ENCODE measurements at places on chromosomes 4 and X.

GRCh38 chrX:106331606-106332005, 163.5 kb downstream of the PWWP3B start:
- DNase-seq = no peak

DNA sequence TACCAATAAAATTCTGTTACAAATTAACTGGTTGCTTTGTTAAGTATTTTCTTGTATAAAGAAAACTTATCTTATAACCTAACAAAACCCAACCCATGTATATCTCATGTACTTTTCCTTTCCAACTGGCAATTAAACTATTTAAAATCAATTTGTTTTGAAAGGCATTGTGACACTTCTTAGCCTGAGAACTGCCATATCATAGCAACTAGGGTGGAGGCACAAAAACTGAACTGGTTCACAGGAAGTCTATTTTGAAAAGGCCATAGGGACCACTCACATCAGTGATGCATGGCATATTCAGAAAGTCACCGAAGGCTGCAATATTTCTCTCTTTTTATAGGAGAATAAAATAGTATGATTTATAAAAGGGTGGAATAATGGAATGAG, 40.5 kb upstream of the ARSJ start:
- DNase-seq = no peak

- DNase-seq = no peak
Observed at GRCh38 chrX:53086464-53086863, 4.3 kb downstream of the TSPYL2 start.

DNA sequence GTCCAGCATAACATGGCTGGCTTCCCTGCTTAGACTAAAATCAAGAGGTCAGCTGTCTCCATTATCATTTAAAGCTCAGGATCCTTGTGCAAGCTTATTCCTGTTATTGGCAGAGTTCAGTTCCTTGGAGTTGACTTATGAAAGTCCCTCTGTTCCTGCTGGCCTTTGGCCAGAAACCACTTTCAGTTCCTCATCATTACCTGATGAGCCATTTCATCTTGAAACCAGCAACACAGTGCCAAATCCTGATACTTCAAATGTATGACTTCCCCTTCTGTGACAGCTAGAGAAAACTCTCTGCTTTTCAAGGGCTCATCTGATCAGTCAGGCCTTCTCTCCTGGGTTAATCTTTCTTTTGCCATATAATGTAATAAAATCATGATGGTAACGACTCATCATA, 110.6 kb upstream of the FSTL5 start:
- no peak for DNase-seq

GRCh38 chr4:128853741-128854140, 44.2 kb downstream of the JADE1 start:
- DNase-seq = no peak

GRCh38 chrX:20352935-20353336, 86.2 kb upstream of the RPS6KA3 start:
- no peak for DNase-seq

DNA sequence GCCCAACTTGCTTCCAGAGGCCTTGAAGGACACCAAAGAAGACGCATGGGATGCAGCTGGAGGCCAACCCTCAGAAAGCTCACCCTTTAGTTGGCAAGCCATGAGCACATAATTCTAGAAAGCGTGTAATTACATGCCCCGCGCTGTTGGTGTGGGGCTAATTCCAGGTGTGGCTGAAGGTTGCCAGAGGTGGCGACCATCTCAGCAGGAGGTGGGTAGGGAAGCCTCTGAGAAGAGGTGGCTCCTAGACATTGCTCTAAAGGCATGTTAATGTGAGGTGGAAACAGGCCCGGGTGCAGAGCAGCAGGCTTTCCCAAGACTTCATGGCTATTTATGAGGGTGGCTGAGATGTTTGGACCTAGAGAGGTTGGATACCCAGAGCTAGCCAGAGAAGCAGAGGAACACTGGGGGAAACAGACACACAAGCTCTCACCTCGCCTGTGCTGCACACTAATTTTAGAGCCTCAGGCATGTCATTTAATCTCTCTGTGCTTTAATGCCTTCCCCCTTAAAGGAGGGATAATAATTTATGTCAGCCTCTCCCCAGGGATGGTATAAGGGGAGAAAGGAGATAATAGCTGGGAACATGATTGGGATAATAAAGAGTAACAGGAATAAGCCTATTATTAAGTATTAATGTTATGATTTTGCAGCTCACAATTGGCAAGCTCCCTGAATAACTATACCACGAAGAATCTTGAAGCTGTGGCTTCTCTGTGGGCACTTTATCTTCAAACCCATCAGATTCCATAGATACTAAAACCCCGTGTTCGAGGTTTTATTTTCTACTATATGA, 60.0 kb upstream of the HELT start:
- DNase-seq = no peak

DNA sequence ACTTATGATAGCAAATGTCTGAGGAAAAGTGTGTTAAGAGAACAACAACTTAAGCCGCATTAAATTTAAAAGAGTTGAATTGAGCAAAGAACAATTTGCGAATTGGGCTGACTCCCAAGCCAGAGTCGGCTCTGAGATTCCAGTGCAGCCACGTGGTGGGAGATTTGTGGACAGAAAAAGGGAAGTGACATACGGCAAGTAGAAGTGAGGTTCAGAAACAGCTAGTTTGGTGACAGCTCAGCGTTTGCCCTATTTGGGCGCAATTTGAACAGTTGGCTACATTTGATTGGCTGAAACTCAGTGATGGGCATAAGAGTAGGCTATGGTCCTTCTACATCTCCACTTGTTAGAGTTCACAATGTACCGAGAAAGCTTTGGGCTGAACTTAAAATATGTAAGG, 124.0 kb downstream of the PRKX start:
- no peak for DNase-seq

GRCh38 chrX:1440506-1440905, 12.2 kb downstream of the ASMTL start:
- no peak for DNase-seq

GRCh38 chrX:52082578-52082977, 13.6 kb upstream of the MAGED4B start:
- DNase-seq = no peak

DNA sequence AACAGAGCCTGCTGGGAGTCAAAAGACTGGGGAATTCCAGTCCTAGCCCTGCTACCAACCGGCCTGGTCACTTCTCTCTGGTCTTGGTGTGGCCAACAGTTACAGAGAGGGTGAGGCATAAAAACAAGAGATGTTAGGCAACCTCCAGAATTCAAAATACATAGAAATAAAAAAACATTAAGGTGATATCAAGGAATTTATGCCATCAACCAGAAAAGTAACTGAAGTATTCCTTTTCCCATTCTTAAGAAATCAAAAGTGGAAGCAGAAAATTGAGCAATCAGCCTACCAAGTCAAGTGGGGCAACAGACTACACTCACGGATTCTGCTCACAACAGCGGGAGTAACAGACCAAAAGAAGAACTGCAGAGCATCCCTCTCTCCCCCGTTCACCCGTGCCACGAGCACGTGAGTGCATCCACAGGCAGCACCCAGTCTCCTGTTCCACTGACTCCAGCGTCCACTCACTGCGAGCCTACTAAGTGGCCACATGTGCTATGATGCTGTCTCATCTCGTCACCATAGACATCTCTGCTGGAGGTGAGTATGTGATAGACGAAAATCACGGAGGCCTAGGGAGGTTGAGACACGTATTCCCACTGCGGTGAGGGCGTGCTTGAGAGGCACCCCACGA, 29.3 kb downstream of the AFAP1 start:
- DNase-seq = no peak

DNA sequence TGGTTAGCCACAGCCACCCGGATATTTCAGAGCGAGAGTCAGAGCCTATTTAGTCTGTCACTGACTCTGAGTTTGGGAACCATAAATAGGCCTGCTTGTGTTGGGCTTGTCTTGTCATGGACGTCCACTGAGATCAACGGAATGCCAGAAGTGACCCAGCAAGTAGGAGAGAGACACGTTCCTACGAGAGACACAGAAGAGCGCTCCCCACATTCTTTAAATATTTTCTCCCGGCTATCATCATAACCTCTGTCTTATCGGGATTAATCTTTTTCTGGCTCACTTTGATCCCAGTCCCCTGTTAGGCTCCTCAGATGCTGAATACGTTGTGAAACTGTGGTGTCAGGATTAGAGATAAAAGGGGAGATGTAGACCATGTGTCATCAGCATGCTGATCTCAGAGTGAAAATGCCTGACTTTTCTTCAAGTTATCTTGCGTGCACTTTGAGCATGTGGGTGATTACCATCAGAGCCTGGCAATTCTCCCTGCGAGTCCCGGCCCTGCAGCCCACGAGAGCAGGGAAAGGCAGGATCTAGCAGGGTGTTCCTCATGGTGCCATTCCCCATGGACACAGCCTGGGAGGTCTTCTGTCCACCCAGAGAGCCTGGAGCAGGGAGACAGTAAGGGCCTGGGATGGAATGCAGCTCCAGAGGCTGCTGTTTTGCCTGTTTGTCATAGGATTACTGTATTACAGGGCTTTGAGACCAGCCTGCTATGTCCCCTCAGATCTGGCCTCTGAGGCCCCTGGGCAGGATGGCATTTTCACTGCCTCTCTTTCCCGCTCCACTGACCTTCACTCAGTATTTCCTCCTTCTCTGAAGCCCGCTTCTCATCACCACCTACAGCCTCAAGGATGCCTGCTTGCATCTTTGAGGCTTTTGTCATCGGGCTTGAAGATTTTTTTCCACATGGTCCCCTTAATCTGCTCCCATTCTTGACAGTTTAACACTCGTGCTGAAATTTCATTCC, 2.8 kb upstream of the TENM3 start:
- DNase-seq = no peak

DNA sequence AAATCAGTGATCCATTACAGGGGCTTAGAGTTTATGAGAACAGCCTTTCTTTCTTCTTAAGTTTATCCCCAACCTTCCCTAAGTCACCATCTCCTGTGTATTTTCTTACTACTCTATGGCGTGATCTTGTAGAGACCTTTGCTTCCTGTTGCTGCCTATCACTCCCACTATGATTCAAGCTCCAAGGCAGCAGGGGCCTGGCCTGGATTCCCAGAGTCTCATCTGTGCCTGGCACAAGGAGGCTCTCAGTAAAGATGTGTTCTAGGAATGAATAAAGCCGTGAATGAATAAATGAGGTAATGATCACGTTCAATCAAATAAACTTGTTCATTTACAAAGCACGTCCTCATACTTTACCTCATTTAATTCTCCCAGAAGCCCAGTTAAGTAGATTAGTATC, 45.4 kb downstream of the CC2D2A start:
- DNase-seq = no peak

GRCh38 chrX:46630141-46630540, 56.6 kb downstream of the CHST7 start:
- DNase-seq = no peak

GRCh38 chr4:2289311-2289954, 27.5 kb upstream of the MXD4 start:
- DNase-seq = no peak

DNA sequence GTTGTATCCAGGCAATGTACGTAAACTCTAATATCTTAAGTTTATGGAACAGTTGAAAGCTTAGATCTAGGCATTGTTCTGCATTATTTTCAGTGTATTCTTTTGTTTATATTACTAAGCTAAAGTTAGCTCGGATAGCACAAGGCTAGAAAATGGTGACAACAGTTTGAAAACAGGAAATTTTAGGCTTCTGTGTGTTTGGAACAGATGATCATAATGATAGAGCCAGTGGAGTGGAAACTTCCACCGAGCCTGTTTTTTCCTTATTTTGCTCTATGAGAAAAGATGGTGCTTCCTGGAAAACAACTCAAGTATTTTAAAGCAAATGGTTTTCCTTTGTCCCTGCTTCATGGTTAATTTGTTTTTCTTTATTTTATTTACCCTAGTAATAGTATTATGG, 70.8 kb downstream of the GAB1 start:
- DNase-seq = no peak

DNA sequence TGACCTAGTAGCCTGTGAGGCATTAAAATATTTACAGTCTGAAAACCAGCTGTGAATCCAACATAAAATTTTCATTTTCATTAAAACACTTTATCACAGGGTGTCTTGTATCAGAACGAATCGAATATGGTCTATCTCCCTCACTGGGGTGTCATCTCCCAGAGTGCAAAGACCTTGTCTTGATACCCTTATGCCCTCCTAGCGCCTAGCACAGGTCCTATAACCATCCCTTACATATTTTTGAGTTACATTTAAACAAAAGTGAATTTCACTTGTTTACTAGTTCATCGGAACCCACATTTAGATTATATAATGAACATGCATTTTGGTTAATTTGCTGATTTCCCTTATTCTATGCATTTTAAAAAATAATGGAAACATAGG, 14.0 kb downstream of the DIPK2B start:
- no peak for DNase-seq

DNA sequence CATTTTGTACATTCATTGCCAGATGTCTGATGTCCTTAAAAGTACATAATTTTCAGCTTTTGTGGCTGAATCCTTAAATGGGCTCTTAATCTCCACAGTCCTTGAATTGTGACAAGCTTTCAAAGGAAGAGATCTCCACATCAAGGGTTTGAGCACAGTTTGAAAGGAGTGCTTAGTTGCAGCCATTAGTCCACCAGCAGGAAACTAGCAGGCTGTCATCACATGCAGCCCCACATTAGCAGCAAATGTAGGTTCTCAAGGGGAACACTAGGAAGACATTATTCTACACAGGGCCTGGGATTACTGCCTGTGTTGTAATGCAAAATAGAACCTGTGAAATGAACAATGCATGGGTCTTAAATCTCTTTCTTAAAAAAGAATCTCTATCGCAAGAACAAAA, 173.2 kb downstream of the CBLL2 start:
- no peak for DNase-seq

DNA sequence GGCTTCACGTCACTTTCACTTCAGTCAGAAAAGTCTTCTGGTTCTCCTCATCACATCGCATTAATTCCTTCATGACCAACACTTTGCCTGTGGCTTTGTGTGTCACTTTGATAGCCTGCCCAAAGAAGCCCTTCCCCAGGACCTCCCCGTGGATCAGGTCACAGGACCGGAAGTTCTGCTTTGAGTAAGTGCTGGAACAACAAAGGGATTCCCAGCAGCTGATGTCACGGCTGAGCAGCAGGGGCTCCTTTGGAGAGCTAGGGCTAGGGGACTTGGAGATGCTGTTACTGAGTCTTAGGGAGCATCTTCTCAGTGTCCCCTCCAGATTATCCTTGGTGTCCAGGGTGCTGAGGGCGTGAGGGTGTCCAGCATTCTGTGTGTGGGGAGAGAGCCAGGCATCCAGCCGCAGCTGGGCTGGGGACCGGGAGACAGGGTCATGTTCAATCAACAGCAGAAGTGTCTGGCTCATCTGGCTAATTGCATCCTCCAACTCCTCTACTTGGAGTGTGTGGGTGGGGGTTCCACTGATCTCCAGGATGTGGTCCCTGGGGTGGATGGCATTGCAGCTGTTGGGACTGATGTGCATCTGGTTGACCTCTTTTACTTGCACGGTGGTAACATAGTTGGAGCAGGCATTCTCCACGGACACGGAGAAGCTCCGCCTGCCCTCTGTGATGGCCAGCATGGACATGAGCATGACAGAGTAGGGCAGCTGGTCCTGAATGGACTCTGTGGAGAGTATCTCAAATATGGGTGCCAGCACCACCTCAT, 39.2 kb upstream of the ARHGAP6 start:
- no peak for DNase-seq

Data from bone marrow (tissue), 2 donors.